Activated naive CD4-positive, alpha-beta T cell treated with anti-CD3 and anti-CD28 coated beads, Interleukin-2, amount 50 U/mL, for 72 hours (primary cell): ENCODE measurements at places on chromosomes 2 and 18.

GRCh38 chr18:79433431-79433830, 37.7 kb downstream of the NFATC1 start:
- DNase-seq, result no peak

DNA sequence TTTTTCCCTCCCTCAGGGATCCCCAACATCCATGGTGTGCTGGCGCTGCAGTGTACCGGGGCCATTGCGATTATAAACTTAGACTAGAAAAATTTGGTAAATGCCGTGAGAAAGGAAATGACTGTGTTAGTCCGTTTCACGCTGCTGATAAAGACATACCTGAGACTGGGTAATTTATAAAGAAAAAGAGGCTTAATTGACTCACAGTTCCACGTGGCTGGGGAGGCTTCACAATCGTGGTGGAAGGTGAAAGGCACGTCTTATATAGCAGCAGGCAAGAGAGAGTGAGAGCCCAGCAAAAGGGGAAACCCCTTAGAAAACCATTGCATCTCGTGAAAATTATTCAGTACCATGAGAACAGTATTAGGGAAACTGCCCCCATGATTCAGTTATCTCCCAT, 44.3 kb downstream of the NTSR2 start:
- DNase-seq, result no peak

DNA sequence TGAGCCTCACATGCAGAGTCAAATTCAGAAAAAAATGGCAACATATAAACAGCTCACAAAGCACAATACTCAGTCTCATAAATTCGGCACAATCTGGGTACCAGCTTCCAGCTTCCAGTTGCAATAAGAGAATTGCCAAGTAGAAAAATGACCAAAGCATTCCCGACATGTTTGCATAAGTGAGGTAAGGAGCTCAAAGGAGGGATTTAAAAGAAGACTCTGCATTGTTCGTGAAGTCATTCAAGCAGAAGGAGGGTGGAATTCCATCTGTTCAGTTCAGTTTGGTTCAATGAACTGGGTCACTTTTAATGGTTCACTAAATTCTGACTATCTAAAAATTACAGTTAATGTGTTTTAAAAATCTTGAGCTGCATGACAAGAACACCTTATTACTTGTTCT, 106.7 kb upstream of the KLHL14 start:
- no peak for DNase-seq

DNA sequence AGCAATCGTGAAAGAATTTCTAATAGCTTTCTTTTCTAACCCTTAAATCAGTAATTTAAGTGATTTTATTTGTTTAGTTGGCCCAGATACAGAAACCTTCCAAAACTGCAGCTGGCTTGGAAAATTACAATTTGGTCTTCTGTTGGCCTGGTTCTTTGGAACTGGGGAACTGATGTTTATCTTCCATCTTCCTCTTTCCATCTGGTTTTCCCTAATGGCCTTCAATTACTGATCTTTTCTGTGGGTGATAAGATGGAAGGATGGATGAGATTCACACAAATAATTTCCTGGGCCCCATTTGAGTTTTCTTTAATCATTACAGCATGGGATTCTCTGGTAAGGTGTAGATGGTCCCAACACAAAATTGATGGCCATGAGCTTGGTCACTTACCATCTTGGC, 106.5 kb upstream of the CHRNA1 start:
- DNase-seq, result no peak

DNA sequence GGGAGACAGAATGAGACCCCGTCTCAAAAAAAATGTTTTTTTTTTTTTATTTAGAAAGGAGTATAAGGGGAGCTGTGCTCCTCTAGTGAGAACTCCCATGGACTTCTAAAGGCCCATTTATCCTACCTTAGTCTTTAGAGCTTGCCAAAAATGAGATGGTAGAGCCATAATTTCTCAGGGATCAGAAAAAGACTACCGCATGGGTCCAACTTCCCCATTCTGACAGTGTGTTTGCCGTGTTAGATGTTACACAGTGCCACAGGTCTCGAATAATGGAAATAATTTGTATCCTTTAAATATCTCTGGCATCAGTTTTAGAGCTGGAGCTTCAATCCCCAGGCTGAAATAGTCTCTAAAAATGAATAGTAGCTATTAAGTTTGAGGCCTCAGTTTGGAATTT, 6.0 kb upstream of the SLC39A10 start:
- no peak for DNase-seq

DNA sequence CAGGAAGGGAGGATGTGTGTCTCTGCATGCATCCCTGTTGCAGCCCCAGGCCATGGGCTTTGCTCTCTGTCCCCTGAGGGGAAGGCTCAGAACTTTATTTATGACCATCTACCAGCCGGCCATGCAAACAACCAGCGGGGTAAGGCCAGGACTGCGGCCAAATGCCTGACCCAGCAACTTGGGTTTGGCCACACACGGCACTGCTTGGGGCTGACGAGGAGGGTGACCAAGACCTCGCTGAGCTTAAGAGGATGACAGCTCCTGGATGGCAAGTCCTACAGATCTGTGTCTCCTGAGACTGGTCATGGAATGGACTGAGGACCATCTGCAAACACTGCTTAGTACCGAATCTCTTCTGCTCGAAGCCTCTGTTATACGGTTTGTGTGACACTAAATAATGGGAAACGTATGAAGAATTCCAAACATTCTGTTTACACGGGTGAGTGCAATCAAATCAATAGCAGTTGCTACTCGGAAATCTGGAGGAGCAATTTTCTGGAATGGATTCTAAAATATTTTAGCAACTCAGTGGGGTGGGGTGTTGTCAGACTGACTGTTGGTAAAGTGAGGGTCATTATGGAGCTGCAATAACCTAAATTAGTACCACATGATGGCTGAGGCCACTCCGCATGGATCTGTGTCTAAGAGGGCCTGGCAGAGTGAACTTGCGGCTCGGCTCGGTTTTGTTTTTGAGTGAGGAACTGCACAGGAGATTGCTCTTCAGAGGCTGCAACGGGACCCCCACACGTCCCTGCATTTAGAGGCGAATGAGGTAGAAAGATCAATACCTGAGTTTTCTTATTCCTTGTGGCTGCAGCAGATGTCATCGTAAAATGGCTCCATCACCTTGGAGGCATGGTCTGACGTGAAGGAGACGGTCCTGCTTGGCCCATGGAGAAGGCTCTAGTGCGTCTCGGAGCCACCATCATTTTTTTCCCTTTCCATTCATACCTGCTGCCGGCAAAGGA, 26.6 kb downstream of the TMEM18 start:
- DNase-seq, result no peak

DNA sequence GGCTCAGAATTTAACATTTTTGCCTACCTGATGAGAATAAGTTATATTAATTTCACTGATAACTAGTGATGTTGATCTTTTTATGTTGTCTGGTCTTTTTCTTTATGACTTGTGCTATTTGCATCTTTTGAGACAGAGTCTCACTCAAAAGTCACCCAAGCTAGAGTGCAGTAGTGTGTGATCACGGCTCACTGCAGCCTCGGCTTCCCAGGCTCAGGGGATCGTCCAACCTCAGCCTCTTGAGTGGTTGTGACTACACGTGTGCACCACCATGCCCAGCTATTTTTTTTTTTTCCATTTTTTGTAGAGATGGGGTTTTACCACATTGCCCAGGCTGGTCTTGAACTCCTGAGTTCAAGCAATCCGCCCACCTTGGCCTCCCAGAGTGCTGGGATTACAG, 7.5 kb downstream of the SMCHD1 start:
- no peak for DNase-seq

- DNase-seq, result no peak
Measured at GRCh38 chr2:82675186-82675585, 1783.9 kb downstream of the SUCLG1 start.

- DNase-seq, result no peak
Measured at GRCh38 chr2:182593394-182593975, 122.6 kb upstream of the DNAJC10 start.

- DNase-seq, result no peak
Measured at GRCh38 chr2:122136056-122136455, 380.6 kb downstream of the TSN start.

DNA sequence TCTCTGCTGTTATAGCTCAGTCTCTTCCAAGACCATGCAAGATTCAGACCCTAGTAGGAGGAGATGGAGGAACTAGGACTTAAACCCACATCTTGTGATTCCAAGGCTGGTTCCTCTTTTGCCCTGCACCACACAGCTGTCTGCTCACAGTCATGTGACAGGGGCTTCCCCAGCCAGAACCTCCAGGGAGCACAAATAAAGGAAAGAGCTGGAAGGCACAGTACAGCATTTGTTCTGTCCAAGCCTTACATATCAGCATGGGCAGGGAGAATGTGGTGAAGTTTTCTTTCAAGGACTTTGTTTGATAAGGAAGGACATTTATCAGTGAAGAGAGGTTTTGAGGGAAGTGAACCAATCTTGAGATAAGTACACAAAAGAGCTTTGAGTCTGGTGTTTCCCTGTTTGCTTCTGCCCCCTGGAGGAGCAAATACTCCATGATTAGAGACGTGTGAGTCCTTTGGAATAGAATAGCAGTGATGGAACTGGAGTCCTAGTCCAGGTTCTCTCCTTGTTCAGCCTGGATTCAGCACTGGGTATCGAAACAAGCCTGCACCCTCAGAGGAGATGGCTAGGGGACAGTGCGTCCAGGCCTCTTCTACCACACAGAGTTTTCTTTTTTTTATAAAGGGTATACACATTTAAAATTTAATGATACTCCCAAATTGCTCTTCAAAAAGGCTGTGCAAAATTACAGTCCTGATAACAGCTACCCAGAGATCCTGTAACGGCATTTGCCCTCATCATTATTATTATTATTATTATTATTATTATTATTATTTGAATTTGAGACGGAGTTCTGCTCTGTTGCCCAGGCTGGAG, 24.6 kb upstream of the CASP10 start:
- DNase-seq, result no peak

DNA sequence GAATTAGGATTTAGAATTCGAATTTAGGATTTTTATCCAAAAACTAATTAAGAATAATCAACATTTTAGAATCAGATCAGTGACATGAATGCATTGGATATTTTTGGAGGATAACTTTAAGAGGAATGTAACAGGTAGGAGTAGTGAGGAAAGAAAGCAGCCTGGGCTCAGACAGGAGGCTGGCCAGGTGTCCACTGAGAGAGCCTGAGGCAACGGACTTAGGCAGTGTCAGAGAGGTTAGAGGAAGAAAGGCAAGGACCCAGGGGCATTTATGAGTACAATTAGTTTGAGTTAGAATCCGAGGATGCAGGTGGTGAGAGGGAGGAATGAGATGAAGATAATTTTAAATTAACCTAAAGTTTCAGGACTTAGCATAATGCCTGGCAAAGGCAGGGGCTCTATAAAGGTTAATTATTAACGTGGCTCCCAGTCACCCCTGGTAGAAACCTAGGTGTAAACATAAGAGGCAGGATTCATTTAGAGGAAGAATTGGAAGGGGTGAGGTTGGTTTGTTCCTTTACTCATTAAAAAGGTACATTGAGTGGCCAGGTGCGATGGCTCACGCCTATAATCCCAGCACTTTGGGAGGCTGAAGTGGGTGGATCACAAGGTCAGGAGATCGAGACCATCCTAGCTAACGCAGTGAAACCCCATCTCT, 507.1 kb downstream of the TMEM182 start:
- no peak for DNase-seq

DNA sequence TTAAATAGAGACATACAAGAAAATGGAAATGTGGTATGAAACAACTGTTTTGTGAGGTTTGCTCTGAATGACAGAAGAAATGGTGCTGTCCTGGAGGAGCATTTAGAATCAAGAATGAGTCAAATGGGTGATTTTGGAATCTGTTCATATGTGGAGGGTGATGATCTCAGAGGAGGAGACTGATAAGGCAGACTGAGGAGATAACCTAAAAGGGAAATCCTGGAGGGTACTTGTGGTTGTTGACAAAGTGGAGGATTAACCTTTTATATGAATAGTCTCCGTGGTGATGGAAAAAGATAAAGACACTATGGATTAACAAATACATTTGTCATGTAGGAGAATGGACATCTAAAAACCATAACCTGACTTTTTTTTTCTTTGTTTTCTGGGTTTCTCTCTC, 74.1 kb downstream of the MMADHC start:
- no peak for DNase-seq

GRCh38 chr2:233093166-233093448, 33.0 kb downstream of the INPP5D start:
- no peak for DNase-seq

- DNase-seq, result no peak
Measured at GRCh38 chr2:47867205-47867604, 39.1 kb downstream of the FBXO11 start.

GRCh38 chr2:127566576-127566975, 31.1 kb downstream of the MYO7B start:
- DNase-seq, result no peak

DNA sequence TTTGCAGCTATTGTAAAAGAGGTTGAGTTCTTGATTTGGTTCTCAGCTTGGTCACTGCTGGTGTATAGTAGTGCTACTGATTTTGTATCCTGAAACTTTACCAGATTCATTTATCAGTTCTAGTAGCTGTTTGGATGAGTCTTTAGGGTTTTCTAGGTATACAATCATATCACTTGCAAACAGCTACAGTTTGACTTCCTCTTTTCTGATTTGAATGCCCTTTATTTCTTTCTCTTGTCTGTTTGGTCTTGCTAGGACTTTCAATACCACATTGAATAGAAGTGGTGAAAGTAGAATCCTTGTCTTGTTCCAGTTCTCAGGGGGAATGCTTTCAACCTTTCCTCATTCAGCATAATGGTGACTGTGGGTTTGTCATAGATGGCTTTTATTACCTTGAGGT, 210.5 kb upstream of the DPP10 start:
- no peak for DNase-seq
